ENCODE measurements at places on chromosomes 7 and 10.

DNA sequence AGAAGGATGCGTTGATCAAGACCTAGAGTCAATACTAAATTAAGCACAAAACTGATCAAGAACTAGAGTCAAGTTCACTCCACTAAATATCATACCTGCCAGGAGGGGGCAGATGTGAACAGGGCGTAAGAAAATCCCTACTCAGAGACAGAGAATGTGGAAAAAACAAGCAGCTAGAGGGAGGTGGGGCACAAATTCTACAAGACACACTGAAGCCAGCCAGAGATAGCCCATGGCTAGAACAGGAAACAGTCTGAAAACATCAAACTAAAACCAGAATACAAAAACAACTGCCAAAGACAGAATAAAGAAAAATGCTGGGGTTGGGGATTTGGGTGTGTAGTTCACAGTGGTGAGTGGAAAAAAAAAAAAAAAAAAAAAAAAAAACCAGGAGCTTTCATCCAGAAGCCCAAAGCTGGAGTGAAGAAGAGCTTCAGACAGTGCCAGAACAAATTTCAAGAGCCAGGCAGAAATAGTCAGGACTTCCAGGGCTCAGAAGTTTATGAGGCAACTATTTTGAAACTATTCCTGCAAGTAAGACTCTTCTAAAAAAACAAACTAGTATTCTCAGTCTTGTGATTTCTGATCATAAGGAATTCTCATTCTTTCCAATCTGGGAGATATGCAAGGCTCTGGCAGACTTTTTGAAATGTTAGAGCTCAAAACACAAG, 118.3 kb downstream of the CCDC71L start:
- DNase-seq = peak; percentile 7

GRCh38 chr7:121054925-121055324, 66.4 kb downstream of the CPED1 start:
- DNase-seq = no peak

- no peak for DNase-seq
Observed at GRCh38 chr7:121329191-121330052, 622 bp downstream of the WNT16 start.

GRCh38 chr7:12941512-12941911, 254.1 kb downstream of the ARL4A start:
- DNase-seq = no peak

DNA sequence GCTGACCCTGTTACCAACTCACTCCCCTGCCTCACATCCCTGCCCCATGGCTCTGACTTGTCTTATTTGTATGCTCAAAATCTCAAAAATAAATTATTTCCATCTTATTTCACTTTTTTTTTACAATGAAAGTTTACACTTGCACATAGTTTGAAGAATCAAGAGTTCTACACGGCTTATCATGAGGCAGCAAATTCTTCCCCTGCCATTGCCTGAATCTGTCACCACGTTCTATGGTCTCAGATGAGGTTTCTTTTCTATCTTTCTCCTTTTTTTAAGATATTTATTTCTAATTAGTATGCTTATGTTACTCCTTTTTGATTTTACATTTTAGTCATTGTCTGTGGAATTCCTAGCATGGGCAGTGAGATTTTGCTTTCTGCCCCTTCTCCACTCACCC, 28.4 kb downstream of the ARHGAP22 start:
- no peak for DNase-seq

GRCh38 chr7:104961821-104962220, 52.2 kb upstream of the KMT2E start:
- no peak for DNase-seq

DNA sequence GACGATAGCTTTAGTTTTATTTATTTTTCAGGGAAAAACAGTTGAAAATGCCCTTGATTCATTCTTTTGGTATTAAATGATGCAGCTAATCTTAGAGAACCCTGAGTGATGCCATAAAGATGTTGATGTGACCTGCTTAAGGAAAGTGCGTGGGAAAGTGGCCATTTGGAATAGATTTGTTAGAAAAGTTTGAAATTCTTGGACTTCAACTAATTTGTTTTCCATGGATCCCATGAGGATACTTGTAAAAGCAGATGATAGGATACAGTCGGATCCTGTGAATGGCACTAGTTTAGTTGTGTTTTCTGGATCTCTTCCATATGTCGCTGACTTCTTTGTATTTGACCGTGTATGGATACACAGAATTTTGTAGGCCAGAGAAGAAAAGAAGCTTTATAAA, 69.0 kb downstream of the SEPTIN7 start:
- no peak for DNase-seq

DNA sequence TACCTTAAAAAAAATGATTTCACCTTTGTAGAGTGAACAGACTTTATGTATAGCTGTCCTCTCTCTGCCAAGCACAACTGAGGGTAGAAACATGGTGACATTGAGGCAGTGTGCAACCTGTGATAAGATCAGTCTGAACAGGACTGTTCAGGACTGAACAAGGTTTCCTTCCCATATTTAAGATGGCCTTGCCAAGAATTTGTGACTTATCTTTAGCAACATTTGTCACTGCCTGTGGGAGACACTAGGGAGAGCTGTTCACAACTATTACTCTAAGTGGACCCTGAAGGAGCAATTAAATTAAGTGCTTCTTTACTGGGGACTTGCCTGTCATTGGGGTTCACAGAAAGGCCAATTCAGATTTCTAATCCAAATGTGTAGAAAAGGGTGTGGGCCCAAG, 6.7 kb downstream of the OR13A1 start:
- DNase-seq = no peak

DNA sequence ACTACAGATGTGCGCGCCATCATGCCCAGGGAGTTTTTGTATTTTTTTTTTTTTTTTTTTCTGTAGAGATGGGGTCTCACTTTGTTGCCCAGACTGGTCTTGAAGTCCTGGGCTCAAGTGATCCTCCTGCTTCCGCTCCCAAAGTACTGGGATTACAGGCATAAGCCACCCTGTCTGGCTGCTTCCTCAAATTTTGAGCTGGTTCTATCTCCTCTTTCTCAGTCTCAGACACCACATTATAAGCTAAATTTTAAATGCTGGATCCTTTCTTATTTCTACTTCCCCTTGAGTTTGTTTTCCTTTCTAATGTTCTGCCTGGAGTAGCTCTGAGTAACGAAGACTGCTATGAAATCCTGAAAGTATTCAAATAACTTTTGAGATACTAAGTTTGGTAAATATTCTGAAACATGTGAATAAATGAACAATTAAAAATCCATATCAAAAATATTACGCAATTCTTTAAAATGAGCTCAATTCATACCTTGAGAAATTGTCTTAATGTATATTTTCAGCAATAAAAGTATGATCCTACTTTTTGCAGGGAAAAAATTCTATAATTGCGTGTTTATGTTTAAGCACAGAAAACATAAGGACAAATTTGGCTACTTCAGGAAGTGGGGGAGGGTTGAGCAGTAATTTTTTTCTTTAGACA, 15.0 kb downstream of the TCAF1 start:
- DNase-seq = no peak

- no peak for DNase-seq
Observed at GRCh38 chr10:16466001-16466400, 29.2 kb downstream of the PTER start.

GRCh38 chr10:117164592-117165537, 26.8 kb upstream of the VAX1 start:
- no peak for DNase-seq

- DNase-seq = no peak
Observed at GRCh38 chr7:3585826-3586225, 284.8 kb downstream of the SDK1 start.

DNA sequence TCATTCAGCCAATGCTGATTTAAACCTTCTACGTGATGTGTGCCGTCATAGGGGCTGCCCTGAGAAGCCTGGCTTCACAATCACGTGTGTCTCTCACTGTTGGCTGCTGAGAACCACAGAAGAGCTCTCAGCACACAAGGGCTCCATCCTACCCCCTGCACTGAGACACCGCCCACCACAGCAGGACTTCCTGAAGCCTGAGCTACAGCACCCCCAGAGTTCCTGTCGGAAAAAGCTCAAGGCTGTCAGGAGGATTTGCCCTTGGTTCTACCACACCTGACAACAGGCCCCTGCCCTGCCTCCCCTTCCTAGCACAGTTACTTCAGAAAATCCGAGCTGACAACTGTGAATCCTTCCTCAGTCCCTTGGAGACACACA, 191.9 kb downstream of the MAD1L1 start:
- no peak for DNase-seq

- no peak for DNase-seq
Observed at GRCh38 chr10:85649461-85649860, 717.1 kb downstream of the GRID1 start.

DNA sequence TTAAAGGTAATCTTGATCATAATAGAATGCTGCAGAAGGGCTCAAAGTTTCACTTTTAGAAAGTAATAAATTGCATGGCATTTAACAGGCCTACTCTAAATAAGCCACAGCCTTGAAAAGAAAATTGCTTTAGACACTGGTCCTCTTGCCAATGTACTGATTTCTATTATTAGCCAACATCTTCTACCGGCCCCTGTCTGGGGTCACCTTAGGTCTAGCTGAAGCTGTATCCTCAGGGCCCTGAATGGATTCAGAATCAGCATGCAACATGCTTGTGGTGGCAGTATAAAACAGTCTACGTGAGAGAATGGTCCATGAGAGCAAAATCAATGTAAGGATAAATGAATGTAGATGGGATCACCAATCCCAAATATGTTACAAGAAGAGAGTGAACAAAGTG, 541.9 kb downstream of the PCDH15 start:
- no peak for DNase-seq

DNA sequence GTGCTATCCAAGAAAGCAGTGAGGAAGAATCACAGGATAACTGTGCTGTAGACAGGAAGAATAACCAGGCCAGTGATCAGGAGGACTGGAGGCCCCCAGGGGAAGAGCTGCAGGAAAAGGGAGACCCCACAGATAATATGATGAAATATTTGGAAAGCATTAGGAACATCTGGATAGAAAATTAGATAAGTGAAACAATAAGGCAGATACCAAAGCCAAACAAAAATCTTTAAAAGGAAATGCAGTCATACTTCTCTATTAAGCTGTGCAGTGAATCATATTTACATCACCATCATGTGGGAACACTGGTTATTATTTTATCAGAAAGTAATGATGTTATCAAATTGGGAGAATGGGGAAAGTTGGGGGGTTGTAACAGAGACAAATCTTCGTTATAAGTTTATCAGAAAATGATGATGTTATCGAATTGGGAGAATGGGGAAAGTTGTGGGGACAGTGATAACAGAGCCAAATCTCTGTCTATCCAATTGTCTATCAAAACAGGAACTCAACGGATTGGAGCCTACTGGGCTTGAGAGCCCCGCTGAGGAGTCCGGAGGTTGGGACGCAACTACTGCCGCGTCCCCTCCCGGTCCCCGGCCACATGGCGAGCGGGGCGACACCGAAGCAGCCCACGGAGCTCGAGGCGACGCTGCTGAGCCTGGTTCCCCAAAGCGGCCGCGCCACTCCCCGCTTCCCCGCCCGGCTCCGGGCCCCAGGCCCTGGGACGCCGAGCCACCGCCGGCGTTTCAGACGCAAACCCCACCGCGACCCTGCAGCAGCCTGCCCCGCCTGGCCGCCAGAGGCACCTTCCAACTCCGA, 14.0 kb upstream of the RALA start:
- DNase-seq = no peak

DNA sequence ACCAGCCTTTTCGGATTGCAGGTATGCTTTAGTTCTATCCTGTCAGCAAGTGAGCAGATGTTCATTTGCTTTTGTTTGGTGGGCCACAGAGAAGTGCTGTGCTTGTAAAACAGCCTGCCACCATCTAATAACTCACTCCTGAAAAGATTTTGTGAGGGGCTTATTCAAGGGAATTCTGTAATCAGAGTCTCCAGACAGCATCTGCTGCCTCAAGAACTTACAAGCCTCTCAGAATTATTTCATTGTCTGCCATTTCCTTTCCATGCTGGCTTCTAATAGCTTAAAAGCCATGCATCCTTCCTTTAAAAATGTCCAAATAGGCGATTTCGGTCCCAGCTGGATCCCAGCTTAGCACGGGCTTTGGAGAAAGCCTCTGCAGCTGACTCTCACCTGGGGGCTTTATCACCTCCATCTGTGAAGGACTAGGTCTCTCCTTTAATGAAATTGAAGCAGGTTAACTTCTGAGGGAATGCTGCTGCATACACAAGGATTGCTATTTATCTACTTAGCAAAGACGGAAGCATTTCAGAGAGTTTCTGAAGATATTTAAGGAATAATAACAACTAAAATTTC, 48.0 kb downstream of the MALRD1 start:
- DNase-seq = no peak

DNA sequence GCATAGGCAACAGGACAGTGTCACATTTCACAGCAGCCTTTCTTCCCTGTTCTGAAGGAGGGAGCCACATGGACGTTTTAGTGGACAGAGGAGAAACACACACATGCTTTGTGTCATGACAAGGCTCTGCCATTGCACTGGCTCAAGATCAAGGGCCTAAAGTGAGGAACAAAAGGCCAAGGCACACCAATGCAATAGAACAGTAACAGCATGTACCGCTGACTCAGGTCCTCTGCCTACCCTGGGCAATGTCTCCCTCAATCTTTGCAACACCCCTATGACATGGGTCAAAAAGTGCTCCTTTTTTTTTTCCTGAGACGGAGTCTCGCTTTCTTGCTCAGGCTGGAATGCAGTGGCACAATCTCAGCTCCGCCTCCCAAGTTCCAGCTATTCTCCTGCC, 57.8 kb upstream of the SDK1 start:
- DNase-seq = no peak
